ENCODE measurements at places on chromosomes 3 and 15.

- no peak for DNase-seq
Measured at GRCh38 chr3:148208975-148209374, 488.7 kb upstream of the AGTR1 start.

DNA sequence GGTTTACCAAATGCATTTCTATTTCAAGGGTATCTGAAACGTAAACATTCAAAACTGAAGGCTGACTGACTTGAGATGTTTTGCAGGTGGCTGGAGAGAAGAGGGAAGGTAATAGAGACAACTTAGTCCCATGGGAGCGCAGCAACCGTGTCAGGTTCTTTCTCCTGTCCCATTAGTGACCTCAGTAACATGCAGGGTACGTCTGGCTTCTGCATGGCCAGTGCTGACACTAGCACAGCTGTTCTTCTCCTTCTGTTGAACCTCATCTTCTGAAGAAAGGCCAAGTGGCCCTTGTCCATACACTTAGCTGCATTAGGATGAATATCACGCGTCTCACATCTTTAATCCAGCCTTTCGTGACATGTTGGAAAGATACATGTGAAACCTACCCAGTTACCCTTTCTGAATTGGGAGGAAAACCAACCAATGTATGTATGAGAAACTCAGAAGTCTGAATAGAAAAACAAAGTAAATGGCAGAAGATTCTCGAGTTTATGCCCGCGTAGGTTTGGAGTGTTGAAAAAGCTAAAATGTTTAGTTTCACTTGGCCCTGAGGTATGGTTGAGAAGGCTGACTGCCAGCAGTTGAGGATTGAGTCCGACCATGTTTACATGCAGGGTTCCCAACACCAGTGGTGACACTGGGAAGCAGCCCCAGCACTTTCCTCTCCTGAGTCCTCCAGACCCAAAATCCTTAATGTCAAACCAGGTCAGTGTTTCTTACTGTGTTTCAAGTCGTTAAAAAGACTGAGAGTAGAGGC lies 10.3 kb downstream of the NCBP2 start:
- no peak for DNase-seq

DNA sequence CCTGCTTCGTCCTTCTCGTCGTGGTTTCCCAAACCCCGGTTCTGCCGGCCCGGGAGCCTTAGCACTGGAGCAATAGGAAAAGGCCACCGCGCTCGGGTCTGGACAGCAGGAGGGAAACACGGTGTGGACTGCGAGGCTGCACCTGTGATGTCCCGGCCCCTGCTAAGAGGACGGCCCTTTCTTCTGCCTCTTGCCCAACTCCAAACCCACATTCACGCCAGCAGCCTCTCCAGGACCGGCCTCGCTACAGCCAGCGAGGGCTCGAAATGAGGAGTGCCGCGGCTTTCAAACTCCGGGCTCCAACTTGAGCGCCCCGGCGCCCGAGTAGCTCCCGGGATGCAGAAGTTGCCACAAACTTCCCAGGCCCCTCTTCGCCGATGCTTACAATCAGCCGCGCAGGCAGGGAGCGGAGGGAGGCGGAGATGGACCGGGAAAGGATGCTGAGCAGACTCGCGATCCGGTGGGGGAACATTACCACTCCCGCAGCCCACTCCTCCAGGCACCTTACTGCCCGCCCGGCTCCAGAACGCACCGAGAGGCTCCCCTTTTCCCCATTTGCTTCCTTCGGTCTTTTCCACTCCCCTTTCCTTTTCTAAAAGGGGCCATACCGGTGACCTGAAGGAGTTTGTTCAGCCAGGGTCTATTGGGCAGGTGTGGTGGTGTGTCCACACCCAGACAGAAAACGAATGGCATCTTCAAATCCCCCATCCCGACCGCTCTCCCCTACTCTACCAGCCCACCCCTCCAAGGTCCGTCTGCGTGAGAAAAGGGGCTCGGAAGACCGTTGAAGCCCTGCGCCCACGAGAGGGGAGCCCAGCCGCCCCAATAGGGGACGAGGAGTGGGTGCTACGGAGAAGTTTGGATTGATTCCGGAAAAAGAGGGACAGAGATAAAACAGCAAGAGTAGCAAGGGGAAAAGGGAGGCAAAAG lies 18.8 kb upstream of the SATB1 start:
- no peak for DNase-seq

DNA sequence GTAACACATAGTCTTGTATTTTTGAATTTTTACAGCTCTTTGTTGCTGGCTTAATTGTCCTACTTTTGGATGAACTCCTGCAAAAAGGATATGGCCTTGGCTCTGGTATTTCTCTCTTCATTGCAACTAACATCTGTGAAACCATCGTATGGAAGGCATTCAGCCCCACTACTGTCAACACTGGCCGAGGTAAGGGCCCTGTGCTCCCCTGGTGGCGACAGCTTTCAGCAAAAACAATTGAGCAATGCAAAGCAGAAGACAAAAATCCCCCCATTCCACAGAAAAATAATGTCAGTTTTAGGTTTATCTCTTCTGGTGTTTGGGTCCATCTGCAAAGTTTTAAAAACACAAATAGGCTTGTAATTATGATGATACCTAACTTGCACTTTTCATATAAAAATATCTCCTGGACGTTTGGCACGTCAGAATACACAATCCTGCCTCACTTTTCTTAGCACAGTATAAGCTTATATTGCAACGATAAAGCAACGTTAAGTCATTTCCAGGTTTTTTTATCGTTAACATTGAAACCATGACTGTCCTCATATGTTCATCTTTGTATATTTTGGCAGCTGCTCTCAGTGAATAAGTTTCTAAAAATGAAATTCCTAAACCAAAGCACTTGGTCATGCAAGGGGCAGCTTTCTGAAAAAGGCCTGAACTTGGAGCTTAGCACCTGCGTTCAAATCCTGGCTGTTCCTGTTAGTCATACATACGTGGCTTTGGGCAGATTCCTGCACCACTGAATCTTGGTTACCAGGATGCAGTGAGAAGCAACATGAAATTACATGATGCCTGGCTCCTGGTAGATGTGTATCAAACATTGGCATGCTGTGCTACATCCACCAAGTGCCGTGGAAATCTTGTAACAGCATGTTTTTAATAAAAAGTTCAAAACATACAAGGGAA lies 8.5 kb downstream of the SEC61A1 start:
- no peak for DNase-seq

Data from RPMI8226 (cell line).